ENCODE measurements at places on chromosomes 11 and 22.

- no peak for DNase-seq
Observed at GRCh38 chr11:65221026-65221425, 39.3 kb downstream of the CAPN1 start.

DNA sequence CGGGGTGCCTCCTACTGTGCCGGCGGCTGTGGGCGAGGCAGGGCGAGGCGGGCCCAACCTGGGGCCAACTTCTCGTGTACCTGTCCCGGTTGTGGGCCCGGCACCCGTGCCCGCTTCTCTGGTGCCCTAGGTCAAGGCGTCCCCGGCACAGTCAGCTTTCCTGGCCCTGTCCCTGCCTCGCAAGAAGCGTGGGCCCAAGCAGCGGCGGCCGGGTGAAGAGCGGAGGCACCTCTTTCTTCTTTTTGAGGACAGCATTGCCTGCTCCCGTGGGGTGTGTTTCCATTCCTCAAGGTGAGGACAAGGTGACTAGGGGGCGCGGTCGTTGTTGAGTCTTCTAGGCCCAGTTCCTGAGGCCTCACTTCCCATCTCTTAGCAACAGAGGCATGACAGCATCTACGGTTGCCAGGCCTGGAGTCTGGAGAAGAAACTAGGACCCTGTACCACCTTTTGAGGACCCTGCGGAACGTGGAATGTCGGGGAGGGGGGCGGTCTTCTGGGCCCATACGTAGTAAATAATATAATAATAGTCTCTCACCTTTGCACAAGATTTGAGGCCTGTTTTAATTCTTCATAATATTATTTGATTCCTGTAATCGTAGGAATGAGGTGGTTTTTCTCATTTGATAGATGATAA, 418 bp downstream of the ACO2 start:
- peak; percentile 21 for DNase-seq

GRCh38 chr11:120065176-120065575, 72.7 kb downstream of the TRIM29 start:
- no peak for DNase-seq

GRCh38 chr11:122105044-122105758, 10.8 kb downstream of the BLID start:
- peak; percentile 43 for DNase-seq

DNA sequence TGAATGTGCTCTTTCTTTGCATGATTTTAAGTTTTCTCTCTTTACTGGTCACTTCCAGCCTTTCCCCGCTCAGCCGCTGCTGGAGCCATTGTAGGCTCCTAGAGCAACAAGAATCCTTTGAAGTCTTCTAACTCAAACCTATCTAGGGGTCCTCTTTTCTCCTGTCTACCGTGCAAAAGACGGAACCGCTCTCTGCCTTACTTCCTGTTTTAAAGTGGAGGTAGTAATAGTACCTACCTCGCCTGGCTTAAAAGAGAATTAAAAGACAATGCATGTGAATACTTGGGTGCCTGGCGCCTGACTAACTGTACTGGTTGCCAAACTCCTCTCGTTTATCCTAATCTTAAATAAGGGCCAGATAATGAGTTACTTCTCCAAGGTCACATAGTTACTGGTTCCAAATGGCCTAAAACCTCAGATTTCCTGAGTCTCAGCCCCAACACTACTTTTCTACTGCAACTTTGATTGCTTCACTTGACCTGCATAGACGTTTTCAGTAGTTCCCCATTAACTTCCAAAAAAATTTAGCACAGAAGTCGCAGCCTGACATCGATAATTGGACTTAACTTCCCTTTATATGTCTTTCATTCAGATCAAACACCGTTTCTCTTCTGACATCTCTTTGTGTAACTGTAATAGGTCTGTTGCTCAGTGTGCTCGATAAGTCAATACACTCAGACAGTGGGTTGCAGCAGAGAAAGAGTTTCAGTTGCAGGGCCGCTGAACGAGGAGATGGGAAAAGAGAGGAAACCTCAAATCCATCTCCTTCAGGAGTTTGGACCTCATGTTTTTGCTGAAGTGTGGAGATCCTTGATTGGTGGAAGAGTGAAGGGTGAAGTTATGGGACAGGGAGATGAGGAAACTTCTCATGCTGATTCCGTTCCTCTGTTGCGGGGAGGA, 891 bp downstream of the SAMM50 start:
- no peak for DNase-seq

GRCh38 chr22:23604939-23605712, 25.0 kb upstream of the IGLL1 start:
- DNase-seq, result no peak

DNA sequence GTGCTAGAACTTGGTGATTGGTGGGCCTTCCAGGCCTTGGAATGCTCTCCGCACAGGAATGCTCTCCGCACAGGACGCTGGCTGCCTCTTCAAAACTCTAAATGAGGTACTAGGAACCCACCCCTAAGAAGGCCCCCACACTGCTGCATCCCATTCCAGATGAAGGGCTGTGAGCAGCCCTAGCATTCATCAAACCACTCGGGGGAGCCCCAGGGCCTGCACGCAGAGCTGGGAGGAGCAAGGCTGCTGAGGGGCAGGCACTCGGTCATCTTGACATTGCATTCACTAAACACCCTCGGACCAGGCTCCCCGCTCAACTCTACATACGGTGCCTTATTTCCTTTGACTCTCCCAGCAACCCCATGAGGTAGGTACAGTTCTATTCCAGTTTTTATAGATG, 49.2 kb upstream of the EMID1 start:
- no peak for DNase-seq

DNA sequence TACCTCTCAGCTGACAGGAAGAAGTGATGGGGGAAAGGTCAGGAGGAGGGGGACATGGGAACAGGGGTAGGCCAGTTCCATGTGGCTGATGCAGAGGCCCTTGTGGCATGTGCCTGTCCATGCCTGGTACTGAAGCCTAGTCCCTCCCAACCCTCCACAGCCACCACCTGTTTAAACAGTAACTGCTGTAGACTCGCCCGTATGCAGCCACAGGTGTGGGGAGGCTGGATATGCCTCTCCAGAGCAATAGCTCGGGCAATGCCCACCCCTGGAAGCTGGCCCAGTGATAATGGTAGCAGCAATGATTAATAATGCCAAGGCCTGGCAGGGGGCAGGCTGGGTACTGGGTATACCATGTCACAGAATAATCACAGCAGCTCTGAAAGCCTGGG, 2.3 kb downstream of the SMTN start:
- peak; percentile 95 for DNase-seq

GRCh38 chr11:34303028-34303570, 54.7 kb downstream of the ABTB2 start:
- no peak for DNase-seq

GRCh38 chr11:74024261-74025029, 15.6 kb upstream of the UCP3 start:
- DNase-seq, result no peak

DNA sequence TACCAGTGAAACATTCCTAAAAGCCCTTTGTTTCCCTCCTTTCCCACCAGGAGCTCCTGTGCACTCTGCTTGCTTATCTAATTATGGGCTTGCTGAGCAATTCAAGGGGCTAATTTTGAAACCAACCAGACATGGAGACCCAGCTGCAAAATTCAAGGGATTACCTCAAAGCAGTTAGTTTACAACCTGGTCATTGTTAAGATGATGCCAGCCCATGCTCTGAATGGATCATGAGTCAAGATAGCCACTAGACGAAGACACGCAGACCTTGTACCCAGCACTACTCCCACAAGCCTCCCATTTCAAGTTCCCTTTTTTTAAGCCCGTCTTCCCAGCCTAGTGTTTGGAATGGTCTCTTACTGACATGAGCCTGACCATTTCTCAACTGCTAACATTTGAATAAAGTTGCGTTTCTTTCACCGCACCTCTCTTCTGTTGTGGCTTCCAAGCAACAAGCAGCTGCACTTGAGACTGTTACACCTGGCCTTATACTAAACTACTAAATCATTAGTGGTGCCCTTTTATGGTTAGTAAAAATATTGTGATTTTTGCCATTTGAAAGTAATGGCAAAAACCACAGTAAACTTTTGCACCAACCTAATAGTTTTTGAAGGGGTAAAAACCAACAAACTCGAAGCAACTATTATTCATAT, 315.3 kb upstream of the LUZP2 start:
- no peak for DNase-seq

DNA sequence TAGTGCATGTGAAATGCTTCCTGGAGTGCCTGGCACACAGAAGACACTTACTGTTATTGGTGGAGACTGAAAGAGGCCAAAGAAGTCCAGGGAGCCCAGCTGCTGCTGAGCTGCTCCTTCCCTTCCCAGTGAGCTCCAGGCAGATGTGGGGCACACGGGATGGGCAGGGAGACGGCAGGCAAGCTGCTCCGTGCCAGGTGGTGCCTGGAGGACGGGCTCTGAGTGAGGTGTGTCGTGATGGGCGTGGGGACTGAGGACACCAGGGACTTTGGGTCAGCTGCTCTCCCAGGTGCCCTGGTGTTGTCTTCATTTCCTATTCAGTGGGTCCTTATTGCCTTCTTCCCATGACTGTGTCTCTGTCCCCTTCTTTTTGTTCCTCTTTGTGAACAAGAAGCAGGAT, 19.5 kb downstream of the TAB1 start:
- DNase-seq, result no peak

Measured in NCI-H1092 treated with DMSO at 0.1 percent for 48 hours (cell line).